B cell (primary cell): ENCODE measurements at places on chromosomes 7 and 10.
A peak's percentile ranks its signal among the peaks of the same experiment; 100 is the strongest.

- H3K4me3 ChIP-seq = no peak overlapping the region
- no peak for DNase-seq
- peaks cover 5% of the 10 kb centered on the region for H3K4me1 ChIP-seq
- no peak overlapping the region for H3K27ac ChIP-seq
- H3K27me3 ChIP-seq = no peaks in the 10 kb centered on the region
These were observed 230.4 kb downstream of the USP6NL start for GRCh38 chr10:11381023-11381422.

GRCh38 chr10:127033216-127034033 lies 128.2 kb downstream of the DOCK1 start:
- H3K27ac ChIP-seq = no peak overlapping the region
- no peak overlapping the region for H3K4me3 ChIP-seq
- DNase-seq = no peak
- H3K27me3 ChIP-seq = no peaks in the 10 kb centered on the region
- no peaks in the 10 kb centered on the region for H3K4me1 ChIP-seq

GRCh38 chr10:52442576-52442975 lies 128.5 kb downstream of the DKK1 start:
- H3K4me1 ChIP-seq = no peaks in the 10 kb centered on the region
- no peaks in the 10 kb centered on the region for H3K27me3 ChIP-seq
- H3K27ac ChIP-seq = no peak overlapping the region

DNA sequence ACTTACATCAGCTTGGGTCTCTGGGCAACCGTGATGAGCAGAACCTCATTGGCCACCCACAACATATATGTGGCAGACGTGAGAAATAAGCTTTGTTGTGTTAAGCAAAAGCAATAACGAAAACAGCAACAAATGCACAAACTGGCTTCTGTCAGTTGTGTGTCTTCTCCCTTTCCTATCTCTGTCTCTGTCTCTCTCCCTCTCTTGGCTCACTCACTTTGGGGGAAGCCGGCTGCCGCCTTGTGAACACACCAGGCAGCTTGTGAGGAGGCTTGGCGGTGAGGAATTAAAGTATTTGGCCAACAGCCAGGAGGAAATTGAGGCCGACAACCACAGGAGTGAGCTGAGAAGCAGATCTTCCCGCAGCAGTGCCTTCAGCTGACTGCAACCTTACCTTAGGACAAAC lies 21.9 kb upstream of the CDCA7L start:
- H3K4me3 ChIP-seq = no peak overlapping the region
- peaks cover 59% of the 10 kb centered on the region for H3K4me1 ChIP-seq
- H3K27me3 ChIP-seq = no peaks in the 10 kb centered on the region
- DNase-seq = peak; percentile 52
- no peaks in the 10 kb centered on the region for H3K36me3 ChIP-seq

- no peaks in the 10 kb centered on the region for H3K27me3 ChIP-seq
- H3K4me3 ChIP-seq = no peak overlapping the region
- no peaks in the 10 kb centered on the region for H3K4me1 ChIP-seq
- no peak overlapping the region for H3K27ac ChIP-seq
These were observed 16.8 kb downstream of the VIM start for GRCh38 chr10:17244700-17245365.

- H3K27ac ChIP-seq = peak overlapping the region; percentile 87
- no peaks in the 10 kb centered on the region for H3K36me3 ChIP-seq
- peak overlapping the region; percentile 8 for H3K4me3 ChIP-seq
- DNase-seq = no peak
- H3K27me3 ChIP-seq = no peaks in the 10 kb centered on the region
These were observed 179.4 kb upstream of the INHBA start for GRCh38 chr7:41882256-41882655.

DNA sequence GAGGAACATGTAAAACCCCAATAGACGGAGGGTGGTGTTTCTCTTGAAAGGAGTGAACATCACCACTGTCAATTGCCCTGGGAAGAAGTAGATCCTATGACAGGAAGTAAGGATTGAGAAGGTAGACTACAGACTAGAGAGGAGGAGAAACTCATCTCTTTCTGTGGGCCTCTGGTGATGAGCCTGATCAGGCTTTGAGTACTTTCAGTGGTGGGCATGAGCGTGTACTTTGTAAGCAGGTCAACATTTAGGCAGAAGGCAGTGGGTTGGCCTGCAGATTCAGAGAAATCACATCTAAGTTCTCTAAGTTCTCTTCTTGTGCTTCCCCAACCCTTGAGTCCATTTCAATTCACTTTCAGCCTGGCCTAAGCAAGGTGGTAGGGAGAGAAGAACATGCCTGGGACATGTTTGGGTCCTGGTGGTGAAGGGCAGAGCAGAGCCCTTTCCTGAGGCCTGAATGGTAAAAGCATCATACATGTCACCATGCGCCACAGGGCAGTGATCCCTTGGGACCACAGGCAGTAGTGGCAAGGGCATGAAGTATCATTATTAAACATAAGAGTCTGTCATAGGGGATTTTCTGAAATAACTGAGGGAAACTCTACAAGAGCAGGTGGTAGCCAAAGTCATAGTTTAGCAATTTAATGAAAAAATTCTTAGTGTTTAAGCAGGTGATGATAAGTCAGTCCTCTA lies 56.4 kb upstream of the ANKRD1 start:
- peaks cover 9% of the 10 kb centered on the region for H3K4me1 ChIP-seq
- H3K4me3 ChIP-seq = no peak overlapping the region

GRCh38 chr7:46291601-46292150 lies 370.6 kb upstream of the IGFBP3 start:
- no peak overlapping the region for H3K4me3 ChIP-seq
- H3K36me3 ChIP-seq = no peaks in the 10 kb centered on the region
- no peak for DNase-seq
- H3K4me1 ChIP-seq = no peaks in the 10 kb centered on the region
- peaks cover 4% of the 10 kb centered on the region for H3K27me3 ChIP-seq

- no peak overlapping the region for H3K27ac ChIP-seq
- no peak overlapping the region for H3K4me3 ChIP-seq
- no peaks in the 10 kb centered on the region for H3K4me1 ChIP-seq
- no peaks in the 10 kb centered on the region for H3K27me3 ChIP-seq
- H3K36me3 ChIP-seq = no peaks in the 10 kb centered on the region
These were observed 130.5 kb downstream of the GRK5 start for GRCh38 chr10:119337796-119338432.

DNA sequence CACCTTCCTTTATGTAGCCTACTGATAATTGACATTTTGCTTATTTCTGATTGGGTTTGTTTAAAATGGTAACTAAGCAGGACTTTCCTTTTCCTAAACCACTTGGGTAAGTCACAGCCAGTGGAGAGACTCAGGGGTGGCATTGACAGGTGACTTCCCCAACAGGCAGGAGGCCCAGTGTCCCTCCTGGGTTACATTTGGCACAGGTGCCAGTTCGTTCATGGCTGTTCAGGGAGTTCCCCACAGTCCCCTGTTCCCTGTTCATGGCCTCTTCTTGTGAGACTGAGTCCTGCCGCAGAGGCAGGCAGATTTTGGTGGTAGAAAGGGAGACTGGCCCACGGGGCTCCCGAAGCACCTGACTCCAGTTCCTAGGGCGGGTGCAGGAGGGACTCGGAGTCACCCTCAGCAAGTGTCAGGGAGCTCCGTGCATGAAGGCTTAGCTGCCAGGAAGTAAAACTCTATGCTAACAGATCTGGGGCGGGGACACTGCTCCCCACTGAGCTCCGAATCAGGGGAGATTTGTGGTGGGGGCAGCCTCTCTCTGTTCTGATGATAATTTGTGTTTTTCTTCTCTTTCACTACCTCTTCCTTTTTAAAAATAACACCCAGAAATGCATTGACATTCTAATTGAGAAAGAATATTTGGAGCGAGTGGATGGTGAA lies 84.1 kb downstream of the EZH2 start:
- H3K27ac ChIP-seq = no peak overlapping the region
- H3K4me3 ChIP-seq = no peak overlapping the region
- DNase-seq = no peak
- no peaks in the 10 kb centered on the region for H3K4me1 ChIP-seq
- H3K27me3 ChIP-seq = no peaks in the 10 kb centered on the region

- no peak overlapping the region for H3K27ac ChIP-seq
- peaks cover 15% of the 10 kb centered on the region for H3K4me1 ChIP-seq
- no peaks in the 10 kb centered on the region for H3K36me3 ChIP-seq
- H3K27me3 ChIP-seq = no peaks in the 10 kb centered on the region
- no peak for DNase-seq
These were observed 27.3 kb upstream of the IFRD1 start for GRCh38 chr7:112422842-112423496.

GRCh38 chr7:129884495-129884894 lies 68.3 kb downstream of the UBE2H start:
- H3K4me3 ChIP-seq = no peak overlapping the region
- H3K4me1 ChIP-seq = peaks cover 5% of the 10 kb centered on the region
- no peak for DNase-seq
- no peaks in the 10 kb centered on the region for H3K27me3 ChIP-seq
- peaks cover 25% of the 10 kb centered on the region for H3K36me3 ChIP-seq

GRCh38 chr10:44020322-44021111 lies 364.4 kb downstream of the CXCL12 start:
- no peak overlapping the region for H3K27ac ChIP-seq
- no peaks in the 10 kb centered on the region for H3K36me3 ChIP-seq
- no peak overlapping the region for H3K4me3 ChIP-seq
- no peaks in the 10 kb centered on the region for H3K4me1 ChIP-seq
- no peak for DNase-seq
- H3K27me3 ChIP-seq = no peaks in the 10 kb centered on the region

DNA sequence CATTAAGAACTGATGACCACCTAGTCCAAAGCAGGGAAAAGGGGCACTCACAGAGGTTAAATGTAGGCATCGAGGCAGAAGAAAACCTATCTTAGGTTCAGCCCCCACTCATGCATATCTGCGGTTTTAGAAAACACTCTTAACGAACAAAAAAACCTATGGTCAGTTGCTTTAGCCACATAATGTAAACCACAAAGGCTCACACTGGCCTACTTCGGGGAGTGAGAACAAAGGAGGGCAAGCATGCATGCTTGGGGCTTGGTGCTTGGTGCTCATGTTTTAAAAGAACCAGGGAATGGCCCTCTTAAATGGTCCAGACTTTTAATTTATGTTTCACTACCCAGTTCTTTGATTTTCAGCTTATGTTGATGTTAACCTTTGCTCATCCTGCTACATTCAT lies 14.2 kb downstream of the INSYN2A start:
- no peaks in the 10 kb centered on the region for H3K27me3 ChIP-seq
- no peak overlapping the region for H3K4me3 ChIP-seq
- H3K4me1 ChIP-seq = no peaks in the 10 kb centered on the region
- no peak for DNase-seq

GRCh38 chr7:24854866-24855265 lies 97.6 kb upstream of the GSDME start:
- DNase-seq = no peak
- H3K27me3 ChIP-seq = no peaks in the 10 kb centered on the region
- no peak overlapping the region for H3K27ac ChIP-seq

- no peak for DNase-seq
- no peaks in the 10 kb centered on the region for H3K36me3 ChIP-seq
- H3K27ac ChIP-seq = no peak overlapping the region
- no peaks in the 10 kb centered on the region for H3K27me3 ChIP-seq
- no peak overlapping the region for H3K4me3 ChIP-seq
These were observed 1274.9 kb upstream of the SORCS1 start for GRCh38 chr10:108439397-108439796.

- H3K36me3 ChIP-seq = no peaks in the 10 kb centered on the region
- no peaks in the 10 kb centered on the region for H3K4me1 ChIP-seq
- H3K27ac ChIP-seq = no peak overlapping the region
- H3K4me3 ChIP-seq = no peak overlapping the region
- no peaks in the 10 kb centered on the region for H3K27me3 ChIP-seq
These were observed 4.1 kb downstream of the LRRC17 start for GRCh38 chr7:102916881-102917280.

- H3K27ac ChIP-seq = no peak overlapping the region
- no peaks in the 10 kb centered on the region for H3K36me3 ChIP-seq
- no peaks in the 10 kb centered on the region for H3K27me3 ChIP-seq
- H3K4me3 ChIP-seq = no peak overlapping the region
These were observed 35.0 kb downstream of the CNNM1 start for GRCh38 chr10:99364125-99364524.

GRCh38 chr10:25820874-25821273 lies 113.2 kb upstream of the MYO3A start:
- H3K27ac ChIP-seq = no peak overlapping the region
- DNase-seq = peak; percentile 31
- H3K27me3 ChIP-seq = no peaks in the 10 kb centered on the region
- no peaks in the 10 kb centered on the region for H3K36me3 ChIP-seq

DNA sequence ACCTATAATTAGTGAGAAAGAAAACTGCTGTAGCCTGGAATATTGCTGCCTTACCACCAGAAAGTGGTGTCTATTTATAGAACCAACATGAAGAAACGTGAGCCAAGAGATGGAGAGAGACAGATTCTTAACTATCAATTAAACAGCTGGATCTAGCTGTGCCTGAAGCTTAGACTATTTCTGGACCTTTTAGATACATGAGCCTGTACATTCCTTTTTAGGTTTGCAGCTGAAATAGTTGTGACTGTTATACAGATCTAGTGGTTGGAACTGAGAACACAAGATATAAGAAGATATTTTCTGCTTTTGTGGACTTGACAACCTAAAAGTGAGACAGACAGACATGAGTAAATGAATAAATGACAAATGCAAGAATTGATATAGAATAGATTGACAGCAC lies 73.4 kb downstream of the CDK14 start:
- no peak for DNase-seq
- H3K27me3 ChIP-seq = no peaks in the 10 kb centered on the region
- no peak overlapping the region for H3K27ac ChIP-seq
- H3K36me3 ChIP-seq = no peaks in the 10 kb centered on the region
- H3K4me3 ChIP-seq = no peak overlapping the region

DNA sequence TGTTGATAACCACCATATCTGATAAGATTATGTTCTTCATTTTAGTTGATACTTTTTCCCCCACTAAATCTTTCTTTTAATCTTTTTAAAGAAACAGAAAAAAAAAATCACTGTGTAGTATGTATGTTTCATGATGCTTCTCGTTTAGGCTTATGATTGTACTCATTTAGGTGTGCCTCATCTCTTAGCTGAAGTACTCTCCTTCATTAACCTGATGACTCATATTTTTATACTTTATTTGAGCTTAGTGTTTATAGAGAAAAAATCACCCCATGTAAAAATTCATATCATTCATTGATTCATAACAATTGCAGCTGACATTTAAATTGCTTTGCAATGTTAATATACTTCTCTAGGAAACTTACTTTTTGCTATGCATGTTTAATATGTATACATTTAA lies 158.9 kb downstream of the MLLT10 start:
- no peaks in the 10 kb centered on the region for H3K27me3 ChIP-seq
- no peak overlapping the region for H3K27ac ChIP-seq
- H3K4me3 ChIP-seq = no peak overlapping the region
- no peaks in the 10 kb centered on the region for H3K36me3 ChIP-seq
- no peak for DNase-seq
